HT1080 (cell line): ENCODE measurements at places on chromosomes 13 and 19.

DNA sequence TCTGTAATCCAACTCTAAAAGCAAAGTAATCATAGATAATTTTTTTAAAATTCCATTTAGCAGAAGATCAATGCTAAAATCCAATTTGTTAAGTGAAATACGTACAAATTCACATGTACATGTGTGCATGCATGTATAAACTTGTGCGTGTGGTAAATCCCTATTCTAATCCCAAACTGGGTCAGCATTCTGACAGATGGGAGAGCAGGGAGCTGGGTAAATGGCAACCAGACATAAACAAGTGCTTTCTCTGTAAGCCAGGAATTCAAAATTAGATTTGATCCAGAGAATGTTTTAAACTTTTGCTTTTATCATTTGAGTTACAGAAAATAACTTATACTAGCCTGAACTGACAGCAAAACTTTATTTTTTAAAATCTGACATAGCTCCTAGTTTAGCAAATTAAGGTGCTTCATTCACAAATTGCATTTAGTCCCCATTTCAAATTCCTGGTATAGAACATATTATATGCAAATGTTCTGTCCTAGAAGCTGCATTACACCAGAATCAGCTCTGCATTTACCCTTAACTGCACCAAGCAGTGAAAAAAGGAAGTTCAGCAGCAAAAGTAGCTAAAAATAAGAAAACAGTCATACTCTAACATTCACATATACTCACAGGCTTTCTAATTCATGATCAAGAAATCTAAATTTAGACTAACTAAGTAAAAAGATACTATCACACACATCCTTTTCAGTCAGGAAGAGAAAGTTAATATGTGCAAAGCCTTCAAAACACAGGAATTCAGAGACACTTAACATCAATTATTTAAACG, 32.6 kb downstream of the UBL3 start:
- no peak for DNase-seq

DNA sequence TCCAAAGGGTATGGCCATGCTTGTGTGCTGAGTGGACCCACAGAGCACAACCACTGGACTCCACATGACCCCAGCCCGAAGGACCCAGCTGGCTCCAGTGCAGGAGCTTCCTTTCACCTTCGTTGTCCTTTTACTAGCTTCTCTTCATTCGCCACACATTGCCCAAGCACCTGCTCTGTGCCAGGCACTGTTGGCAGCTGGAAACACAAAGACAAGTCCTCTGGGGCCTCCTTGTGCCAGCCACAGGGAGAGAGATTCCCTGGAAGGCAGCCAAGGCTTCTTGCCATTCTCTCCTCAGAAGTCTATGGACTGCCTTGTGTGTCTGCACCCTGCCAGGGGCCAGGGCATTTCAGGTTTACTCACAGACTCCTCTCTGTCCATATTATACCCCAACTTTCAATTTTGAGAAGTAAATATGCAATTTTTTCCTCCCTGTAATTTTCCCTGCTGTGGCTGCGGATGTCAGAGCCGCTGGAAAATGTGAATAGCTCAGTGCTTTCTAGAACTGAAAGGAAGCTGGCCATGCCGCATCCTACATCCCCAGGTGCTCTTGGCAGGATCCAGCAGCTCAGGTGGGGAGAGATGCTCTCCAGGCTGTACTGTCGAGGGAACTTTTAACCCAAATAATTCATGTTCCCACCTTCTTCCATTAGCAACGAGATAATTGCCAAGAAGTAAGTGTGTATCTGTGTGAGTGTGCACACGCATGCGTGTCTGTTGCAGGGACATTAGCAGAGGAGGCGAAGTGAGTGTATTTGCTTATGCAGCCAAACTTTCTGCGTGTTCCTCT, 57.2 kb downstream of the CHST8 start:
- DNase-seq = no peak

GRCh38 chr19:8090950-8091349, 38.4 kb downstream of the CCL25 start:
- no peak for DNase-seq

DNA sequence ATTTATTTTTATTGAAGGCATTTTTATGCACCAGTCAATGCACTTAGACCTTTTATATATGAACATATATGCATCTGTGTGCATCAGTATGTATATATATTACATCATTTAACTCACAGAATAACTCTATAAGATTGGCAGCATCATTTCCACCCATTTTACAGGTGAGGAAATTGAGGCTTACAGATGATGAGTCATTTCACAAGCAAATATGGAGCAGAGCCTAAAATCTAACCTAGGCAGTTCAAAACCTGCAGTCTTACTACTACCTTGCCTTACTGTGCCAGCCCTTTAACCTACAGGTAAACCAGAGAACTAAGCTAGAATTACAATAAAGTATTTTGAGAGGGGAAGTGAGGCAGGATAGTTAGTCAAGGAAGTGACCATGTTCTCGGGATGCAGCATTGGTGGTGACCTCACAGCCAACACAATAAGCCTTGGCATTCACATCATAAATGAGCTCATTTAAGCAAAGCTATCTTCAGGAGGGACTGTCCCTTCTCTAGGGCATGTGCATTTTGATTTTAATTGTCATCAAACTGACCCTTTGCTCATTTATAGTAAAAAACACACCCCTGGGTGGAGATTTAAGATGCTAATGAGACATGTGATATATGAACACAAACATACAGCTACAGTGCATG, 274.3 kb downstream of the DCLK1 start:
- no peak for DNase-seq

- DNase-seq = peak; percentile 9
Measured at GRCh38 chr13:67353941-67354340, 123.8 kb upstream of the PCDH9 start.

GRCh38 chr13:58978331-58978730, 1185.4 kb downstream of the DIAPH3 start:
- no peak for DNase-seq

DNA sequence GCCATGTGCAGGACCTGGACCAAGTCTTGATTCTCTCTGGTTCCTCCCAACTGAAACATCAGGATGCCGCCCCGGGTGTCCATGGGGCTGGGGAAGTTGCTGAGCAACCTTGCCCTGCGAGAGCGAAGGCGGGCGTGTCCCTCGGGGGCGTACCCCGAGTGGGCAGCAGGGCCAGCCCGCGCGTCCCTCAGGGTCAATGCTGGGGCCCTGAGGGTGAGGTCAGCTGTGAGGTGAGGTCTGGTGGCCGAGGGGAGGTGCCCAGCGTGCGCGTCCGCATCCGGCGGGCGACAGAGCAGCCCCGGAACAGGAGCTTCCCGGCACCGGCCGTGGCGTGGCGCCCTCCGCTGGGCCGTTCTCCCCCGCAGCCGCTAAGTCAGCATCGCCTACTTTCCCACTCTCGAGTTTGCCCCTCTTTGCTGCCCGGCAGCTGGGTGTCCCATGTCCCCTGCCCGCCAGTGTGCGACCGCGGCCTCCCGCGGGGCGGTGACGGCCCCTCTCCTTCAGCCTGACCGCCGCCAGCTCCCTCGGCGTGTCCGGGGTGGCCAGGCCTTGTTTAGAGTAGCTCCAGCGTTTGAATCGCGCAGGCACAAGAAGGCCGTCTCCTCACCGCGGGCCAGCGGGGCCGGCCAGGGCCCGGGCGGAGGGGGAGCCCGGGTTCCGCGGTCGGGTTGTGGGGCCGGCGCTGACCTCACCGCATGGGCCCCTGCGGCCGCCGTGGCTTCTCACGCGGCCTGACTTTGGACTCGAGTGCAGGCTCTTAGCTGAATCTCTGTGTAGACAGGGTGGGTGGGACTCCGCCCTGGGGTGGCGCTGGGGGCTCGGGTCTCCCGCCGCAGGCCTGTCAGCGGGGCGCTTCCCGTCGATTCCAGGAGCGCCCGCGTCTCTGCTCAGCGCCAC, 33.0 kb downstream of the GJA3 start:
- DNase-seq = no peak

GRCh38 chr19:28501976-28502375, 711.0 kb downstream of the UQCRFS1 start:
- no peak for DNase-seq

DNA sequence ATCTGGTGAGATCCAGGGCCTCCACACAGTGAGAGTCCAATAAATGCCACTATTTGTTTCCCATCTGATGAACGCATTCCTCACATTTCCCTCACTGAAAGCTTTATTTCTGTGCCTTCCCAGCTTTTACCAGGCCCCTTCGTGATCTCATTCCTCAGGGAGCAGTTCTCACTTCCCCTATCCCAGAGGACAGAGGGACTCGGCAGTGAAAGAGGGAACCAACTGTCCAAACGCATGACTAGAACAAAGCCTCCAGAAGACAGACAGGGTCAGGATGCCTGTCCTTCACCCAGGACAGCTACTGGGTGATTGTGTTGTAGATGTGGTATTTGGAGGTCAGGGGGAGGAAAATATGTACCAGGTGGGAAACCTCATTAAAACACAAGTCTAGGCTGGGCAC, 2.0 kb upstream of the ZBTB45 start:
- DNase-seq = no peak

DNA sequence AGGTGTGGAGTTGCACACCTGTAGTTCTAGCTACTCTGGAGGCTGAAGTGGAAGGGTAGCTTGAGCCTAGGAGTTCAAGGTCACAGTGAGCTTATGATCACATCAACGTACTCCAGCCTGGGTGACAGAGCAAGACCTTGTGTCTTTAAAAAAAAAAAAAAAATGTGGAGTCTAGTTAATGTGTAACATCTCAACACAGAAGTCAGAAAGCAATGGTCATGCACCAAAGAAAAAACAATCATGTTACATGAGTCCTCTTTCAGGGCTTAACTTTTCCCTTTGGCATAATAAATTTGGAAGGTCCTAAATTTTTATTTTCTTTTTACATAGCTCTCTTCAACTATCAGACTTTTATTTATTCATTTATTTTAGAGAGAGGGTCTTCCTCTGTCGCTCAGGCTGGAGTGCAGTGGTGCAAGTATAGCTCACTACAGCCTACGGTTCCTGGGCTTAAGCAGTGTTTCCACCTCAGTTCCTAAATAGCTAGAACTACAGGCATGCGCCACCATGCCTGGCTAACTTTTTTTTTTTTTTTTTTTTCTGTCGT, 22.3 kb downstream of the SETDB2 start:
- DNase-seq = no peak

DNA sequence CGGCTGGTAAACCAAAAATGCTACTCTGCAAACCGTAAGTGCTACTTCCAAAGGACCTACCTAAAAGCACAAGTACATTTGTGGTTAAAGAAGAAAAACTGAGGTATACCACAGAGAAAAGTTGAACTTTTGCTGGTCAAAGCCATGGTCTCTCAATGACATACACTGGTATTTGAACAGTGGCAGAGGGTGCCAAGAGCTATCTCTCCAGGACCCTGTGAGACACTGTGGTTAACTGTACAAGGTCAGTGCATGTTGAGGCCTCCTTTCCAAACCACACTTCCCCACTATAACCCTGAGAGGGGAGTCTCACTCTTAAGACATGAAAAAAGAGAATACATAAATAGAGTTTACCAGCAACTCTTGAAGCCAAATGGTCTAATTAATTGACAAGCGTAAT, 49.5 kb downstream of the COL4A1 start:
- DNase-seq = no peak

GRCh38 chr13:44573790-44574465, 2.2 kb downstream of the TSC22D1 start:
- peak; percentile 18 for DNase-seq

DNA sequence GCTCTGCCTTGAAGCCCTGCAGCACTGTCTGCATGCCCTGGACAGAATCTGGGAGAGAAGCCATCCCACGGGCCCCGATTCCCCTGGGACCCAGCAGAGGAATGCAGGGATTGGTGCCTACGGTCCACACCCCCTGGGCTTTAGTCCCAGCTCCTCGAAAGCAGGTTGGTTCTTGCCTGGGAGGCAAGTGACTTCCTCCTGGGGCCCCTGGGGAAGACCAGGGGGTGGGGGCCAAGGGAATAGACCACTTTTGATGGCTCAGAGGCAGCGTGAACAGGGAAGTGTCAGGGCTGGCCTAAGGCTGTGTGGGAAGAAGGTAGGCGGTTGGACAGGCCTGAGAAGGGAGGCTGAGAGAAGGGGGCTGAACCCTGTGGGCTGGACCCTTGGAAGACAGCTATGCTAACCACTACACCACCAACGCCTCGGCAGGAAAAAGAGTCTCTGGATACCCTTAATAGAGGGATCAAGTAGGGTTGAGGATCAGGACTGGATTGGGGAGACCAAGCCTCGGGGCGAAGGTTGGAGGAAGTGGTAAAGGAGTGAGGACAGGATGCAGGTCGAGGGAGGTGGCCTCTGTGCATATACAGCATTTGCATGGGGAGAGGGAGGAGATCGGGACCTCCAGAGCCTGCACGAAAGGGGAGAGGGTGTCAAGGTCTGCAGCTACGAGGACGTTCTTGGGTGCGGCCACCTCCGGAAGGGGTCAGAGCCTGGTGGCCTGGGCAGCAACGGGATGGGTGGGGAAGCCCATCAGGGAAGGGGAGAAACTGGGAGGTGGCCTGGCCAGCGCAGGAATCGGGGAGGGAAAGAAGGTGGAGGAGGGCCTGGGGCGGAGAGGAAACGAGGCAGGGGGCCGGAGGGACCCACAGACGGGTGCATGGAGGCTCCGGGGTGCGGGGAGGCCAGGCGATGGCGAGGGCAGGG, 709 bp downstream of the DPP9 start:
- no peak for DNase-seq

- DNase-seq = no peak
Measured at GRCh38 chr19:7806876-7807275, 23.1 kb upstream of the EVI5L start.

- no peak for DNase-seq
Measured at GRCh38 chr19:18501832-18502231, 20.0 kb downstream of the ELL start.

GRCh38 chr19:5470264-5470671, 15.1 kb downstream of the ZNRF4 start:
- DNase-seq = no peak

DNA sequence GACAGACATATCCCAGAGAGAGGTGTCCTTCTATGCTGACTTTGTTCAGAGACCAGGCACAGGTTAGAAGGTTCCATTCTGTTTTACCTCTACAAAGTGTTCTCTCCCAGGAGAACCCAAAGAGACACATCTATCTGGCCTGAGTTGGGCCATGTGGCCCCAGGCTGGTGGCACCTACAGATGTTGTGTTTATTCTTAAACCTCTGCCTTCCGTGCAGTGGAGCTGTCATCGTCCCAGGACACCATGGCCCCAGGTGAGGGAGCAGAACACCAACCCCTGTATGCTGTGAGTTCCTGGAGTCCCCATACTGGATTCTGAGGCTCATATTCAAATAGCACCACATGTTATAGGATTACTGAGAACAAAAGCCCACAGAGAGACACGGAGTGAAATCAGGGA, 3.9 kb downstream of the KIR3DL3 start:
- DNase-seq = no peak

- DNase-seq = no peak
Measured at GRCh38 chr19:41734156-41734555, 21.2 kb upstream of the CEACAM6 start.

GRCh38 chr13:112968910-112969691, at the start of gene MCF2L:
Gene MCF2L, plus strand, starts transcription at chr13:112969214. Its CDS starts 166 bp downstream, at chr13:112969380.
- DNase-seq = no peak
